H54 (cell line): ENCODE measurements at places on chromosomes 1 and 21.

GRCh38 chr1:168266644-168267186 is 14.0 kb upstream of the TBX19 start:
- no peak for DNase-seq

DNA sequence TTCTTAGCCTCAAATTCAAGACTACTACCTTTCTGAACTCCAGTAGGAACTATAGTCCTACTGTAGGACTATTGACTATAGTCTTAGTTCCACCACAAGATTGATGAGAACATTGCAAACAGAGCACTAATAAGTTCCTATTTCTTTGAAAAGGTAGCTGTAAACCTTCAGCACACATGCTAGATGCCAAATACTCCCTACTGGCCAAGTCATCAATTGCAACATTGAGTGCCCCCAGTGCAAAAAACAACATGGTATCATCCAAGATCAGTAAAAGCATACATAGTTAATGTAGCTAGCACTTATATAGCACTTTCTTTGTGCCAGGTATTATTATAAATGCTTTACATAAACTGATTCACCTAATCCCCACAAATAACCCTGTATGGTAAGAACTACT is 99.8 kb downstream of the MRPL39 start:
- DNase-seq, result no peak

DNA sequence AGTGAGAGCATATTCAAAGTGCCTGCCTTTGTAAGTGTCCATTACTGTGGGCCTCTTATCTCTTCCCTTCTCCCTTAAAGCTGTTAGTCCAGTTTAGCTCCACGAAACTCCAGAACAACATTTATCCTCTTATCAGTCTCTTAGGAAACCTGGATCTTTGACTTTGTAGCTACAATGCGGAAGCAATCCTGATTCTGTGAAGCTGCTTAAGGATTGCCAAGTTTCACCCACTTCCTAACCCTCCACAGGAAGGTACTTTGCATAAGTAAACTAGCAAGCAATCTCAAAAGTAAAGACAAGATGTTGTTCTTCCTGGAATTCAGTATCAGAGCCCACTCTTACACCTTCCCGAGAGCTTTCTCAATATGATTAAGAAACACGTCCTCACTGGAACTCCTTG is 164.9 kb upstream of the USP25 start:
- DNase-seq, result no peak

DNA sequence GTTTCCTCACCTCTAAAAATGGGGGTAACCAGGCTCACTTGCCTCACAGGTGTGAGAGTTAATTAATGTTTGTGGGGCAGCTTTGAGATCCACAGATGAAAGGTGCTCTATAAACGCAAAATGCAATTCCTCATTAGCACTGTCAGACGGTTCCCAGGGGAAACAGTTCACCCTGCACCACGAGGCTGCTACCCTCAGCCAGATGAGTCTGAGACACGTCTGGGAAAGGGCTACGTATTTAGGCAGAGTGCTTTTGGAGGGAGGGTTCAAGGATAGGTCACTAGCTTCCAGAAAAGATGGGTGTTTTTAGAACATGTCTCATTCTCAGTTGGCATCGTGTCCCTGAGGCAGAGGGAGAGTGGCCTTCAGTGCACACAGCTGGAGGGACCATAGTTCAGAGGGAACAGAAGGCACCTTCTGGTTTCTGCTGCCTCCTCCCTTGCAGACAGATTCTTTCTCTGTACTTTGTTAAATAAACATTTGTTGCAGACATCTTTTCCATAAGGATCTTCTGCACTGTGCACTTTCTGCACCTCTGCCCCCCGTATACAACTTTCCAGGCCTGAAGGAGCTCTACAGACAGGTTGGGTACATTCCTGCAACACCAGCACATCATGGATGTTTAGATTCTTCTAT is 139.9 kb downstream of the CLIC6 start:
- DNase-seq, result peak; percentile 51

- DNase-seq, result peak; percentile 84
Measured at GRCh38 chr1:156214024-156214748, 1.4 kb downstream of the PMF1 start.

DNA sequence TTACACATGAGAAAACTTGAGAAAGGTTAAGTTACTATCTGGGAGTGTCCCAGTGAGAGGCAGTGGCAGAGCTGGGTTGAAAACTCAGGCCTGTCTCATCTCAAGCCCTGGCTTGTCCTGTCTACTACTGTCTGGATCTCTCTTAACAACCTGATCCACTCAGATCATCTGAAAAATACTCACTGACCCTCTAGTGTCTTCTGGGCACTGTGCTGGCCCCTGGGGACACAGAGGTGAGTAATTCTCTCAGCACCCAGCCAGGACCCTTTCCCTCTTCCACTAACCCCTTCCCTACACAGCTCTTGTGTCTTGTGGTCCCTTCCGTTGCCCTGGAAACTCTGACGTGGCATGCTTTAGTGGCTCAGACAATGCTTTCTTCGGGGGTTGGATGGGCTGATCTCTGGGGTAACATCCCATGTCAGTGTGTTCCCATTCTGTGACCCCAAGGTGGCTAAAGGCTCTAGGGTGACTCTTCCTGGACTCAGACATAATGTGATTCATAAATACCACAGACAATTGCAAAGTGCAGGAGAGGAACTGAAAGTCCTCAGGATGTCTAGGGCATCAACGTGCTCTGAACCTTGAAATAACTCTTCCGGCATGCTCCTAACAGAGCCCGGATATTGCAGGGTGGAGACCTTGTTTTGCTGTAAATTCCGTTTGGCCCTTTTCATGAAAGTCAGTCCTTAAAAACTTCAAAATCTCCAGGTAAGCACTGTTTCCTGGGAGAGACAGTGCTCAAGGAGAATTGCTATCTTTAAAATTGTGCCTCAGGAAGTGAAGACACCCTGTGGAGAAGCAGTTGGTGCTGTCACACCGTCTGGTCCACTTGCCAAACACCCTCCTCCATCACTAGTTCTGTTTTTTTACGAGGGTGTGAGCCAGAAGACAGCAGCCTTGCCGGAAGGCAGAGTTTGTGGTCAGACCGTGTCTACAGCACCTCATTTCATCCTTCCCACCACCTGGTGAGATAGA is 4.0 kb downstream of the SHISAL2A start:
- DNase-seq, result peak; percentile 29

DNA sequence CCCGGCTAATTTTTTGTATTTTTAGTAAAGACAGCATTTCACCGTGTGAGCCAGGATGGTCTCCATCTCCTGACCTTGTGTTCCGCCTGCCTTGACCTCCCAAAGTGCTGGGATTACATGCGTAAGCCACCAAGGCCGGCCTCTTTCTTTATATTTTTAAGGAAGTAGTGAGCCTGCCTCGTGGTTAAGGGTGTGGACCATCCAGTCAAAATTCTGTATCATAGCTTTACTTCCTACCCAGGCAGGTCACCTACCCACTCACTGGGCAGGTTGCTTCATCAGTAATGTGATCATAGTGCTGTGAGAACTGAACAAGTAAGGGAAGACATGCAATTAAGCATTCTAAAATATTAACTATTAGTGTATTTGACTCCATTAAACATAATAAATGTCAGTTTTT is 8.1 kb upstream of the ACOT7 start:
- DNase-seq, result no peak
